ENCODE measurements at places on chromosomes 4 and X.

DNA sequence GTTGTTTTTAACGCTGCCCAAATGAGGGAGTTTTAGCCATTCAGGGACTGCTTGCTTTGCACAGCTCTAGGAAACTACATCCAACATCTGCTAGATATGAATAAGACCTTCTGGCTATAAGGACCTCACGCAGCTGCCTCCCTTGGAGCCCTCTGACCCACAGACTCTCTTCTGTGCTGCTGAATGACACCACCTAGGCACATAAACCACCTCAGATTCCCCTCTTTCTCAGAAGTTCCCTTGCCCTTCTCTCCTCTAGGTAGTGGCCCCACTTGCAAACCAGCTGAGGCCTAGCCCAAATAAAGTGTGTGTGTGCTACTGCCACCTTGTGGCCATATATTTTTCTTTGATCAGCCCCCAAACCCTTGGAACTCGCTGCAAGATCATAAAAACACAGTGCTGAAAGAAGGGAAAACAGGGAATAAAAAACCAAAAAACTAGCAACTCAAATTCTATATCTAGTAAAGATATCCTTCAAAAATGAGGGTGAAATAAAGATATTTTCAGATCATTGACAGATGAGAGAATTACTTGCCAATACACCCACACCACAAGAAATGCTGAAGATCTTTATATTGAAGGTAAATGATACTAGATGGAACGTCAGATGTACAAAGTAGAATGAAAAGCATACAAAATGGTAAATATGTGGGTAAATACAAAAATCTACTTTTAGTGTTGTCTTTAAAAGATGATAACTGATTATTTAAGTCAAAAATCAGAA lies 265.9 kb downstream of the ADAMTS3 start:
- DNase-seq = peak; percentile 49

GRCh38 chrX:42485601-42486000 lies 292.4 kb downstream of the PPP1R2C start:
- no peak for DNase-seq

DNA sequence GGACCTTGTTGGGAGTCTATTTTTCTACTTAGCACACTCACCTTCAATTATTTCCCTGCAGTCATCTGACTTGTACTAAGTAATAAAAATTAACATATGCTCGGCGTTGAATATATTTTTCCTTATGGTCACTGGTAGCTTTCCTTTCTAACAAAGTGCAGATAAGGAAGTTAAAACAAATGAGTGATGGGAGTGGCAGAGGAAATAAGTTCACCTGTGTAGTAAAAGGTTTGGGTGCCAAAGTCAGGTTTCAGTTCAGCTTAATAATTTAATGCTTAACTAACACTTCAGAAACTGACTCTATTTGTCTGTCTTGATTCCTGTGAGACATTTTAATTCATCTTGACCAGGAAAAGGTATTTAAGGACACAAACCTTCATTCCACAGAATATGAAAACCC lies 184.4 kb downstream of the PCDH7 start:
- DNase-seq = no peak

DNA sequence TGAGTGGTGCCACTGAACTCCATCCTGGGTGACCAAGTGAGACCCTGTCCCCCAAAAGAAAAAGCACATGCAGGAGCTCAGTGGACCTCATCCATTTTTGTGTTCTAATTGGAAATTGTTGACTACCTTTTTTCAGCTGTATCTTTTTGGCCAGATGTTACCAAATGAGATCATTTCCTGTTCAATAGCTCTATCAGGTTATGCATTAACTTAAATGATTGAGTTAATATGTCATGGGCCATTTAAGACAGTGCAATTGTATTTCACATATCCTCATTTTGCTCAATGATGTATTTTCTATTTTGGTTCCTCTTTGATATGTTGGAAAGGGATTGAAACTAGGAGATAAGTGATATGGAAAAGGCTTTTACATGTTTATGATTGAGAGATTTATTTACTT lies 26.2 kb upstream of the RHOH start:
- DNase-seq = no peak

DNA sequence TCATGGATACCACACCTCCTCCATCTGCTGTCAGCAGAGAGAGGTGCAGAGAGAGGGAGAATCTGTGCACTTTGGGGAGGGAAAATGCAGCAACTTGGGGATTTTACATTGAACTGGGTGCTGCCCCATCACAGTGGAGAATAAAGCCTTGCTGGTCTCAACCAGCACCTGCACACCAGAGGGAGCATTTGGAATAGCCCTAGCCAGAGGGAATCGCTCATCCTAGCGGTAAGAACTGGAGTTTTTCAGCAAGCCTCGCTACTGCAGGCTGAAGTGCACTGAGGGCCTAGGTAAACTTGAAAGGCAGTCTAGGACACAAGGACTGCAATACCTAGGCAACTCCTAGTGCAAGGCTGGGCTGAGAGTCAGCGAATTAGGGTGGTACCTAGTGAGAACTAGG lies 148.7 kb downstream of the KDR start:
- no peak for DNase-seq

- no peak for DNase-seq
Observed at GRCh38 chr4:185682236-185682635, 129.8 kb downstream of the SORBS2 start.

DNA sequence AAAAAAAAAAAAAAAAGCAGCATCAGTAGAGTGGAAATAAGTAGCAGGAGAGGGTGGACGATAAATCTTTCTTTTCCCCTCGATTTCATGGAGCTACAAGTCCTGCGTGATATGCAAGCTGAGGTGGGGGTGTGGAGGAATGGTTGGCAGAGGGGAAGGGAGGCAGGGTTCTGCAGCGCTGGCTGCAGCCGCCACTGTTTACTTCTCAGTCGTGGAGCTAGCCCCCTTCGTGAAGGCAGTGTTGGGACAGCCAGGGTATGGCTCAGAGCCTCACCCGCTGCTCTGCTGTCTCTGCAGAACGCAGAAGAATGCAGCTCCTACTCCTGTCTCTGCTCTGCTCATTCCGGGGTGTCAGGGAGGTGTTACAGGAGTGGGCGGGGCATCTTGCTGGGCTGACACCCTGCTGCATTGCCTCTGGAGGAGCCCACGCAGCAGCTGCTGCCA lies 140.6 kb downstream of the GPM6A start:
- DNase-seq = no peak

DNA sequence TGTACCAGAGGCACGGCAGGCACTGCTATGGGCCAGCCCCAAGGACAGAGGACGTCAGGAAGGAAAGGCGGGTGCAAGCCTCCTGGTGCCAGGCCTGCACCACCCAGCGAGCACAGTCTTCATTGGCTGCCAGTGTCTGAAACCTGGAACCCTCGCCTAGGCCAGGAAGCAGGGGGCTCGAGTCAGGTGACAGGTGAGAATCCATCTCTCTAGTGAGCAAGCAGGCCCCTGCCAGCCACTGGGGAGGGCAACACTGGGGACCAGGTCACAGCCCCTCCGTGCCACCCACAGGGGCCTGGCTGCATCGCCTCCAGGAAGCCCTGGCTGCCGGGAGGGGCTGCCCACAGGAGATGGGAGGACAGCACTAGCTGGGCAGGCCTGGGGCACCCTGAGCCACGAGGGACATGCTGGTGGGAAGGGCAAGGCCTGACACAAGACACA lies 6.9 kb upstream of the HAUS3 start:
- no peak for DNase-seq

DNA sequence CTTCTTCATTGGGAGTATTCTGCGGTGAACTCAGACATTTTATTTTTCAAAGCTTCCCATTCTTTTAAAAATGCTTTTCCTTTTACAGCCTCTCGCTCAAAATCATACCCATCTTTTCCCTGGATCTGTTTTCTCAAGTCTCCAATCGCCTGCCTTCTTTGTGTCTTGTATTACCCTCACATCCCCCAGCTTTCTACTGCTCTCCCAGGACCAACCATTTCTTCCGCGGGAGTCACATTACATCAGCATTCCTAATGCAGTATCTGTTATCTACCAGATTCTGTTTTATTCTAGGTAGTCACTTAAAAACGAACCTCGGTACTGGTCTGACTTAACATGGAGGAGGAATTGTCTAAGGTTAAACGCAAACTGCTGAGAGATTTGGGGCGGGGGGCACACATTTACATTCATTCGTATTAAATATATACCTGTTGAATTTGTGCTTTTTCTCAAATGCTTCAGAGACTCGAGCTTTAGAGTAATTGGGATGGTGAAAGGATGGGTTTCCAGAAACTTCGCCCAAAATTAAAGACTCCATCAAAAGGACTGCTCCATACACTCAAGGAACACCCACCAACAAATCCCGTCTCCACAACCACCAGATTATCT lies 493 bp upstream of the UCHL1 start:
- DNase-seq = no peak

GRCh38 chrX:154000051-154000450 lies 19.7 kb downstream of the IRAK1 start:
- no peak for DNase-seq

DNA sequence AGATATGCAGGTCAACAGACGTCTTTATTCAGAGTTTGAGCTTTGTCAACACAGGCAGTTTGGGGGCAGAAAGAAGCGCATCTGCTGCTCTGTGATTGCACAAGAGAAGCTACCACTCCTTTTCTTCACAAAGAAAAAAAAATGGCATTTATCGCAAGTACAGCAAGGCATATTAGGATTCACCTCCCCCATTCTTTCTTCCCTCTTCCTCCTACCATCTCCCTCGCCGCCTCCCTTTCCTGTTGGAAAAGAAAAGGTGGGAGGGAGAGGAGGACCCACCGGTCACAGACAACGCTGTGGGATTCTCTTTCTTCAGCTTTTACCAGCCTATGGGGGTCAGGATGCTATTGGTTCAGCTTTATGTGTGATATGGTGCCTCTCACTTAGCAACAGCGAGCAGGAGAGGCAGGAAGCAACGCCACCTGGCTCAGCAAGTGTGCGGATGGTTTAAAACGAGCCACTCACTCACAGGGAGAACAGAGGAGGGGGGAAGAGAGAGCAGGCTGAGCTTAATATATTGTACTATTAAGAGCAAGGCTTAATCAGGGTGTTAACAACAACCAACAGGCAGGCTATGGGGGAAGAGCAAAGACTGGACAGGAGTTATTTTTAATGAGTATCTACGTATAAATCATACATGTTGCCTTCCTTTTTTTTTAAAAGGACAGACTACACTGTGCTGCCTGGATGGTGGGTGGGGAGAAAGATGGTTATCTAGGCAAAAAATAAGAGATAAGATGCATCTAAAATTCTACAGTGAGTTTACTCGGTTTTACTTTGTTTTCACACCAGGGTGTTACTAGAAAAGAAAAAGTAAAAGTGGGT lies 104.7 kb downstream of the MAML3 start:
- DNase-seq = peak; percentile 43

GRCh38 chr4:174873931-174874330 lies 44.2 kb upstream of the ADAM29 start:
- DNase-seq = no peak
